ENCODE measurements at places on chromosomes 3 and 15. TPM values are rescaled to one million over a fixed set of nuclear protein-coding genes. Genes with fewer than 3 reads are reported as not detected.

GRCh38 chr3:44899683-44900367, 25.4 kb downstream of the TGM4 start:
- H3K4me3 ChIP-seq: no peak overlapping the region
- H3K27me3 ChIP-seq: no peaks in the 10 kb centered on the region
- DNase-seq: no peak
- peaks cover 9% of the 10 kb centered on the region for H3K4me1 ChIP-seq
- no peak overlapping the region for H3K27ac ChIP-seq

Gene DUOX1
- 0.84 TPM for total RNA-seq

Gene CAPN3
- 0.75 TPM for total RNA-seq

Gene MYO5A
- total RNA-seq: 27.9 TPM

Gene PLIN1
- 0.11 TPM for total RNA-seq

GRCh38 chr15:100111125-100112060, 230.4 kb downstream of the ADAMTS17 start:
- no peak overlapping the region for H3K27ac ChIP-seq
- no peak for DNase-seq
- H3K4me3 ChIP-seq: no peak overlapping the region
- H3K27me3 ChIP-seq: no peaks in the 10 kb centered on the region

- H3K27me3 ChIP-seq: no peaks in the 10 kb centered on the region
- no peaks in the 10 kb centered on the region for H3K36me3 ChIP-seq
- no peak for DNase-seq
- no peak overlapping the region for H3K27ac ChIP-seq
- H3K4me3 ChIP-seq: no peak overlapping the region
- H3K4me1 ChIP-seq: peaks cover 7% of the 10 kb centered on the region
Measured at GRCh38 chr15:93451822-93452221, 362.8 kb upstream of the RGMA start.

DNA sequence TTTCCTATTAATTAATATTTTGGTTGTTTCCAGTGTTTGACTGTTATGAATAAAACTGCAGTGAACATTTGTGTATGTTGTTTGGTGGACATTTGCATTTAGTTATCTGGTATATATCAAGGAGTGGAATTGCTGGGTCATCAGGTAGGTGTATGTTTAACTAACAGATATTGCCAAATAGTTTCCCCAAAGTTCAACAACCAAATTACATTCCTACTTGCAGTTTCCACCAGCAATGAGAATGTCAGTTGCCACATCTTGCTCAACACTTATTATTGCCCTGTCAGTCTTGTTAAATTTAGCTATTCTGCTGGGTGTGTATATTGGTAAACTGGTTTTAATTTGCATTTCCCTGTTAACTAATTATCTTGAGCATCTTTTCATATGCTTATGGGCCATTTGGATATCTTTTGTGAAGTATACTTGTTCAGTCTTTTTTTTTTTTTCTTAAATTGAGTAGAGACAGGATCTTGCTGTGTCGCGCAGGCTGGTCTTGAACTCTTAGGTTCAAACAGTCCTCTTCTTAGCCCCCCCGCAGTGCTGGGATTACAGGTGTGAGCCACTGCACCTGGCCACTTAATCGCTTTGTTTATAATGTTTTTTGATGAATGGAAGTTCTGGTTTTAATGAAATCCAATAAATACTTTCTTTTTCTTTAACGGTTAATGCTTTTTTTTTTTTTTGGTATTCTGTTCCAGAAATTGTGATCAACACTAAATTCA, 7.9 kb downstream of the FEM1B start:
- H3K27me3 ChIP-seq: no peaks in the 10 kb centered on the region
- peaks cover 3% of the 10 kb centered on the region for H3K36me3 ChIP-seq
- no peak overlapping the region for H3K27ac ChIP-seq
- H3K4me3 ChIP-seq: no peak overlapping the region

Gene QRICH1
- 123 TPM for total RNA-seq

DNA sequence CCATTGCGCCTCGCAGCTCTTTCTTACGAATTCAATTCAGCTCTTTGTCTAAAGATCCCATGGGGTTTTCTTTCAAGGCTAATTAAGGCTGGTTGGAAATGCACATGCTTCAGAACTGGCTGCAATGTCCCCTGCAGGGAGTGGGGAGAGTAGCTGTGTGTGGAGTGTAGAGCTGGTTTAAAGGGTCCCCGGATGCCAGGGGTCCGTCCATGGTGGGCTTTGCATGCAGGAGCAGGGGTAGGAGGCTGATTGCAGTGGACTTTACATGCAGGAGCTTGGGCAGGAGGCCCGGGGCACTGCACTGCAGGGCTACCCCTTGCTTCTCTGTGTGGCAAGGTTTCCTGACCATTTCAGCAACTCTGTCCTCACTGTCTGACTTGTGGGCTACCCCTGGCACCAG, 261.6 kb upstream of the LYSMD4 start:
- H3K4me1 ChIP-seq: peaks cover 4% of the 10 kb centered on the region
- no peak overlapping the region for H3K27ac ChIP-seq
- no peak for DNase-seq
- H3K36me3 ChIP-seq: no peaks in the 10 kb centered on the region

Gene CP
- total RNA-seq: 2.6 TPM

DNA sequence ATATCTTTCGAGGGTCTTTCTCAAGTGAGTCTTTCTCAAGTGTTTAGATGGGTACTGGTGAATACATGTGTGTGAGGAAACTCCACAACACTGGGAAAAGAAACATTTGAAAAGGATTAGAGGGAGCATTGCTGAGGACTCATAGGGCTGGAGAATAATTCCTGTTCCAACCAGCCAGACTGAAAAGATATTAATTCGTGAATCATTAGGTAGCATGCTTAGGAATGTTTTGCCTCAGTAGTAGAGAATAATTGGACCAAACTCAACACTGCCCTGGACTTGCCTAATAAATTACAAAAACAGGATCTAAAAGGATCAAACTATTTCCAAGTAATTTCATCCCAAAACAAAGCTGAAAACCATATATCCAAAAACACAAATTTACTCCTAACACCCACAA, 17.3 kb downstream of the PP2D1 start:
- no peaks in the 10 kb centered on the region for H3K36me3 ChIP-seq
- H3K4me1 ChIP-seq: no peaks in the 10 kb centered on the region
- H3K27ac ChIP-seq: no peak overlapping the region
- H3K4me3 ChIP-seq: no peak overlapping the region

DNA sequence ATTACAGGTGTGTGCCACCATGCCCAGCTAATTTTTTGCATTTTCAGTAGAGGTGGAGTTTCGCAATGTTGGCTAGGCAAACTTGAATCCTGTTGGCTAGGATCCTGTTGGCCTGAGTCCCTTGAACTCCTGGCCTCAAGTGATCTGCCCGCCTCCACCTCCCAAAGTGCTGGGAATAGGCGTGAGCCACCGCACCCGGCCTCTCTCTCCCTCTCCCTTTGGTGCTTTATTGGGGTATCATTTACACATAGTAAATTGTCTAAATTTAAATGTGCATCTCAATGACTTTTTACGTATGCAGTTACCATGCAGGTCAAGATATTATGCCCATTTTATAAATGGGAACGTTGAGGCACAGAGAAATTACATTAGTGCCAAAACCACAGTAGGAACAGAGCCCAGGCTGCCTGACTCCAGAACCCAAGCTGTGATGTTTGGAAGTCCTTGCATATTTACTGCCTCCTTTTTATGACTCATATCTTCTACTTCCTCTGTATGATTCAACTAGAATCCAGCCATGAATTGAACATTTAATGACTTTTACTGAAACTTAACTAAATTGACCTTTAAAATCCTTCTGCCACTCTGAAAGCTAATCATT, 34.0 kb upstream of the RPP14 start:
- H3K36me3 ChIP-seq: no peaks in the 10 kb centered on the region
- no peaks in the 10 kb centered on the region for H3K27me3 ChIP-seq
- no peak for DNase-seq
- H3K27ac ChIP-seq: no peak overlapping the region
- H3K4me3 ChIP-seq: no peak overlapping the region

- no peaks in the 10 kb centered on the region for H3K36me3 ChIP-seq
- no peak overlapping the region for H3K4me3 ChIP-seq
- no peaks in the 10 kb centered on the region for H3K4me1 ChIP-seq
- no peaks in the 10 kb centered on the region for H3K27me3 ChIP-seq
- no peak overlapping the region for H3K27ac ChIP-seq
Measured at GRCh38 chr15:61702224-61703020, 357.8 kb downstream of the VPS13C start.

DNA sequence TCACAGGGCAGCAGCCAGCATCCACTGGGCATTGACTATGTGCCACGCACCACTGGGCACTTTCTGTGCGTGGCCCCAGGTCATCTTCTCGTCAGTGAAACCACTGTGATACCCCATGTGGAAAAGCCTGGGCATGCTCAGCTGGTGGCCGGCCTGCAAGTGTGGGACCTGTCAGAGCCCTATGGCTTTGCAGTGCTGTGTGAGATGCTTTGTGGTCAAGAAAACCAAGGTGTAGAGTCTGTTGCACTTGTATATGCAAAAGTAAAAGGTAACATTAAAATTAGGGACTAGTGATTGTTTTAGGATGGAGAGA, 69.5 kb downstream of the PGPEP1L start:
- no peaks in the 10 kb centered on the region for H3K27me3 ChIP-seq
- peaks cover 33% of the 10 kb centered on the region for H3K36me3 ChIP-seq
- H3K4me1 ChIP-seq: no peaks in the 10 kb centered on the region
- no peak overlapping the region for H3K4me3 ChIP-seq
- no peak overlapping the region for H3K27ac ChIP-seq
- no peak for DNase-seq

Gene CAPN7
- 13.0 TPM for total RNA-seq

GRCh38 chr15:90099072-90099867, 3.0 kb downstream of the IDH2 start:
- no peak for DNase-seq
- H3K27me3 ChIP-seq: peaks cover 11% of the 10 kb centered on the region
- H3K36me3 ChIP-seq: no peaks in the 10 kb centered on the region
- no peaks in the 10 kb centered on the region for H3K4me1 ChIP-seq

Gene CASR
- 0.58 TPM for total RNA-seq

- DNase-seq: peak; percentile 24
- H3K4me3 ChIP-seq: no peak overlapping the region
- H3K27ac ChIP-seq: no peak overlapping the region
- H3K4me1 ChIP-seq: no peaks in the 10 kb centered on the region
- no peaks in the 10 kb centered on the region for H3K36me3 ChIP-seq
Measured at GRCh38 chr3:125109536-125109925, 53.7 kb upstream of the HEG1 start.

DNA sequence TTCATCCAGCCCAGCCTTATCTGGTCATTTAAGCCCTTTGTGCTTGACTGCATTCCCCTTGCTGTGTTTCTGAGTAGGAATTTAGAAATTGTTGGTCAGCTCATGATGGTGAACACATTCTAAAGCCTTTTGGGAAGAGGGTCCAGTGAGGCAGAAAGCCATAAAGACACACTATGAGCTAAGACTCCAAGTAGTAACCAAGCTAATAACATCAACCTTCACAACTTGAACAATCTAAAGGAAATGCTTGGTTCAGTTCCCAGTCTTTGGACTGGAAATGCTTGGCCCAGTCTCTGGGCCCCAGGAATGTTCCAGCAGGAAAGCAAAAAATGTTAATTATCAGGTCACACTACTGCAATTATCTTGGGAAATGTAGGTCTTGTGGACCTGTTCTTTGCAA, 7.7 kb downstream of the PLSCR1 start:
- H3K27ac ChIP-seq: no peak overlapping the region
- no peaks in the 10 kb centered on the region for H3K27me3 ChIP-seq
- H3K36me3 ChIP-seq: peaks cover 13% of the 10 kb centered on the region
- no peak for DNase-seq
- no peak overlapping the region for H3K4me3 ChIP-seq

GRCh38 chr3:183081459-183082183, 17.7 kb downstream of the MCCC1 start:
- H3K4me3 ChIP-seq: no peak overlapping the region
- peaks cover 79% of the 10 kb centered on the region for H3K36me3 ChIP-seq

GRCh38 chr15:35061825-35062737, 23.0 kb downstream of the NANOGP8 start:
- H3K27me3 ChIP-seq: no peaks in the 10 kb centered on the region
- H3K27ac ChIP-seq: peak overlapping the region; percentile 16
- H3K36me3 ChIP-seq: no peaks in the 10 kb centered on the region
- no peak overlapping the region for H3K4me3 ChIP-seq
- DNase-seq: no peak

GRCh38 chr3:17686613-17687012, 55.8 kb downstream of the TBC1D5 start:
- H3K27ac ChIP-seq: no peak overlapping the region
- no peaks in the 10 kb centered on the region for H3K4me1 ChIP-seq
- no peaks in the 10 kb centered on the region for H3K36me3 ChIP-seq
- DNase-seq: no peak

DNA sequence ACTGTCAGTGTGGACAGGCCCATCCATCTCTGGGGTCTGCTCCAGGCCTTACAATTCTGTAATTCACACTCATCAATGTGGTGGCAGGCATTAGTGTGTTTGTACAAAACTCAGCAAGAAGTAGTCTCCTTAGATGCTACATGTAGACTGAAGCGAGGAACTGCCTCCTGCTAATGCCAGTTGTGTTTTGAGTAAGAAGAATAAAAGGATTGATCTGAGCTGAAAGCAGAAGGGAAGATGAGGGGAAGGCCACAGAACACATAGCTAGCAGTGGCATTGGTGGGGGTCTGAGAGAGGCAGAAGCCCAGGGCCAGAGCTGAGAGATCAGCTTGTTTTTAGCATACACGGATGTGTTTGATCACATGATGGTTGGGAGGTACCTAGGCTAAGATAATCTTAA, 144.1 kb downstream of the TIGIT start:
- H3K27ac ChIP-seq: no peak overlapping the region
- no peaks in the 10 kb centered on the region for H3K27me3 ChIP-seq
- no peak for DNase-seq
- no peaks in the 10 kb centered on the region for H3K4me1 ChIP-seq
- no peak overlapping the region for H3K4me3 ChIP-seq
- H3K36me3 ChIP-seq: no peaks in the 10 kb centered on the region

Data from H1 (cell line).